Aorta (tissue), 5 donors: ENCODE measurements at places on chromosomes 2 and 18. TPM values are rescaled to one million over a fixed set of nuclear protein-coding genes. Genes with fewer than 3 reads are reported as not detected.

Gene ADD2
- 5.3 TPM for total RNA-seq

Gene DCAF17
- total RNA-seq, result 17.5 TPM

Gene SKA1
- 0.52 TPM for total RNA-seq

Gene CYP1B1
- 115 TPM for total RNA-seq

Gene DIPK1C
- total RNA-seq, result not detected

Gene PROKR1
- not detected for total RNA-seq

Gene FOSL2
- total RNA-seq, result 184 TPM

DNA sequence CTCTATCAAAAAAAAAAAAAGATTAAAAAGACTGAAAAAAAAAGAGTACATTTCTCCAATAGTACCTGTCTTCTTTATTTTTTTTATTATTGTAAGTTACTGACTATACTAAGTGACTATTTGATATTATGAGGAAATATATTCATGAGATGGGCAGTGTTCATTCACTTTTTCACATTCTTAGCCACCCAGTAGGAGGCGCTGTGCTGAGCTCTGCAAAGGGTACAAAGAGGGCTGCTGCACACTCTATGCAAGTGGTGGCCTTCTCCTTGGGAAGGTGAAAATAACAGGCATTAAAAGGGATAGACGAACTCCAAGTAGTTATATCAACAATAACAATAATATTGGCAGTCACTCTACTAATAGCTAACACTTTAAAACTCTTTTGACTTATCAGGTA lies 1034.9 kb upstream of the FANCL start:
- no peak for DNase-seq

DNA sequence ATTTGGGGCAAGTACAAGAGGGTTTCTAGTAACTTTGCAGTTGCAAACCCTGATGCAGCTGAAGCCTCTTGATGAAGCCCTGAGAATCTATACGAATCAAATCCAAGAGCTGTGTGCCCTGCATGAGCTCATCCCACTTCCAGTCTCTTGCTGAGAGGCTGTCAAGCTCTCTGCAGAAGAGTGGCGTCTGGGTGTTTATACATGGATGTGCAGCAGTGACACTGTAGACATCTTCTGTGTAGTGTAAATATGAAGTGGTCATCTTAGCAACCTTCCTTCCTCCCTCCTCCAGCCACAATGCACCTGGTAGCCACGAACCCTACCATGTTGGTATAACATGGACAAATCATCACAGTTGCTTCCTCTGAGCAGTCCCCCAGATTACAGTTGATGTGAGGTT lies 18.4 kb upstream of the KIAA2012 start:
- no peak for DNase-seq

DNA sequence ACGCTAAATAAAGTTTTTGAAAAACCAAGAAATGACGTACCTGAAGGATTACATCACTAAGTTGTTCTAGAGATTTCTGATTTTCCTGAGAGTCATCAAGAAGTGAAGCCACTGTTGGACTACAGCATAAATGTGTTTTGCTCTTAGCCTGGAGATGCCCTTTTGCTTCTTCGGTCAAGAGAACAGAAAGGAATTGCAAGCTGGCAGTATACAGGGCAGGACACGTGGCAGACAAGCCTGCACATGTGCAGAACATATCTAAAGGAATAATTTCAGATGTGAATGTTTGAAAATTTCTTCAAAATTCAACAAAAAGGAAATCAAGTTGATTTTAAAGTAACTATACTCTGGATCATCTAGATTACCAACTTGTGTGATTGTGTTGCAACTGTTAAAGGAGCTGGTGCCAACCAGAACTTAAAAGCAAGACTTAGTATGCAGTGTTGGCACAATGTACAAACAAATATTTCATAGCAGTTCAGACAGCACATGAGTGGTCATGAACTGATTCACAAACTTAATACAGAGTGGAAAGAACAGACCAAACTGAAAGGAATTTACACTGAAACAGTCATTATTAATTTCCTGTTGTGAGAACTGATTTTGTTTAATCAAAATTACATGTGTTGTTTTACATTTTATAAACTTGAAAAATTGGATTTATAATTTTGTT lies 100.4 kb upstream of the CD226 start:
- DNase-seq, result no peak

DNA sequence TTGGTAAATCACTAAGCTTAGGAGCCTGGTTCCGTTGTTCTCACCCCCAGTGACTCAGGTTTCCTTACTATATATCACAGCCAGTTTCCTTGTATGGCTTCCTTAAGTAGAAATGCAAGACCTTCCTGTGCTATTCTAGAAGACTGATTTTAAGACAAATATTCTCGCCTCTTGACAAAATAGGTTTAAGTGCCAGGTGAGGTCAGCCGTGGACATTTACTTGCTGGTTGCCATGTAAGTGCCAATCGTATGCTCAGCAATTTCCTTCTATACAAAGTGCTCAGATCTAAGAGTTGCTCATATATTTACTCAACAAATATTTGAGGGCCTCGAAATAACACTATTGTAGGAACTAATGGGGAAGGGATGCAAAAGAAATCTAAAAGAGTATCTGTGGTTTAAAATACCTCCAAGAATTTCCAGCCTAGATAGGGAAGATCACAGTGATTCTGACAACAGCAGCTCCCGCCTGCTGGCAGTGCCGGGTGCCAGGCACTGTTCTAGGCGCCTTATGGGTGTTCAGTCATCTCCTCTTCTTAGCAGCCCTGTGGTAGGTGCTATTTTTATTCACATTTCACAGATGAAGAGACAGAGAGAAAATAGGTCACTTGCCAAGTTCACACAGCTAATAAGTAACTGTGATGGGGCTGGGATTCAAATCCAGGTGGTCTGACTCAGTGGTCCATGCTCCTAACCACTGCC lies 95.3 kb upstream of the B3GNT7 start:
- DNase-seq, result no peak

- no peak for DNase-seq
Observed at GRCh38 chr2:30584116-30584515, 137.1 kb downstream of the LCLAT1 start.

- DNase-seq, result no peak
Observed at GRCh38 chr2:15655123-15655887, 63.6 kb downstream of the DDX1 start.

GRCh38 chr18:70284976-70285620 lies 3.7 kb upstream of the SOCS6 start:
- no peak for DNase-seq

DNA sequence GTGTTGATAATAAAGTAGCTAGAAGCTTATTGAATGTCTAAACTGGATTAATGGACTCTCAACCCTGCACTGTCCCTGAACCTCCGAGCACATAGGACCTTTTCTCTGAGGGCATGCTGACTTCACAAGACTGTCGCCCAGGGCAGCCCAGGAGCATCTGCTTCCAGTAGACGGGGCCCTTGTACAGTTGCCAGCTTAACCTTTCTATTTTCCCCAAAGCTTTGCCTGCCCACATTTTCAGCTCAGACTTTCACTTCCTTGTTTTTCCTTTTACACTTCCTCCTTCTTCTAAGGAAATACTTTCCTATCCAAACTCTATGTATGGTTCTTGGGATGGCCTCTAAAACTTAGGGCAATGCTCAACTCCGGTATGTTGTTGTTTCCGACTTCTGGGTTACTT lies 1.3 kb downstream of the VWA3B start:
- DNase-seq, result peak; percentile 65

DNA sequence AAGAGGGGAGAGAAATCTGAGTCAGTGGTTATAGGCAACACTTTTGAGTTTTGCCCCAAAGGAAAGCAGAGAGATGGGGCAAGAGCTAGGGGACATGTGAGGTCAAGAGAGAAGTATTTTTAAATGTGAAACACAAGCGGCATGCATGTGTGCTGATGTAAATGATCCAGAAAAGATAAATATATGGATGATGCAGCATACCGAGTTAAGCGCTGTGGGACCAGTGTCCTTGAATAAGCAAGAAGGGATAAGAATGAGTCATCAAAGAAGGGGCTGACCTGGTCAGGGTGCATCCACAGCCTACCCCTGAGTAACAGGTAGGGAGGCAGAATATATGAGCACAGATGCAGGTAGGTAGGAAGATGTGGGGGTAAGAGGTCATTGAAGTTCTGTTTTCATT lies 180.9 kb downstream of the TRABD2A start:
- DNase-seq, result no peak
